HuH-7 (cell line): ENCODE measurements at places on chromosomes 1 and 21.

- no peak for DNase-seq
Observed at GRCh38 chr1:238139713-238140112, 249.0 kb upstream of the ZP4 start.

- DNase-seq: no peak
Observed at GRCh38 chr1:153431002-153431401, 14.7 kb downstream of the S100A7A start.

GRCh38 chr1:67853704-67854103, 20.4 kb upstream of the GNG12 start:
- peak; percentile 51 for DNase-seq

- no peak for DNase-seq
Observed at GRCh38 chr1:222048094-222048595, 306.3 kb upstream of the DUSP10 start.

GRCh38 chr1:57058652-57059501, 93.1 kb upstream of the C8B start:
- DNase-seq: no peak

DNA sequence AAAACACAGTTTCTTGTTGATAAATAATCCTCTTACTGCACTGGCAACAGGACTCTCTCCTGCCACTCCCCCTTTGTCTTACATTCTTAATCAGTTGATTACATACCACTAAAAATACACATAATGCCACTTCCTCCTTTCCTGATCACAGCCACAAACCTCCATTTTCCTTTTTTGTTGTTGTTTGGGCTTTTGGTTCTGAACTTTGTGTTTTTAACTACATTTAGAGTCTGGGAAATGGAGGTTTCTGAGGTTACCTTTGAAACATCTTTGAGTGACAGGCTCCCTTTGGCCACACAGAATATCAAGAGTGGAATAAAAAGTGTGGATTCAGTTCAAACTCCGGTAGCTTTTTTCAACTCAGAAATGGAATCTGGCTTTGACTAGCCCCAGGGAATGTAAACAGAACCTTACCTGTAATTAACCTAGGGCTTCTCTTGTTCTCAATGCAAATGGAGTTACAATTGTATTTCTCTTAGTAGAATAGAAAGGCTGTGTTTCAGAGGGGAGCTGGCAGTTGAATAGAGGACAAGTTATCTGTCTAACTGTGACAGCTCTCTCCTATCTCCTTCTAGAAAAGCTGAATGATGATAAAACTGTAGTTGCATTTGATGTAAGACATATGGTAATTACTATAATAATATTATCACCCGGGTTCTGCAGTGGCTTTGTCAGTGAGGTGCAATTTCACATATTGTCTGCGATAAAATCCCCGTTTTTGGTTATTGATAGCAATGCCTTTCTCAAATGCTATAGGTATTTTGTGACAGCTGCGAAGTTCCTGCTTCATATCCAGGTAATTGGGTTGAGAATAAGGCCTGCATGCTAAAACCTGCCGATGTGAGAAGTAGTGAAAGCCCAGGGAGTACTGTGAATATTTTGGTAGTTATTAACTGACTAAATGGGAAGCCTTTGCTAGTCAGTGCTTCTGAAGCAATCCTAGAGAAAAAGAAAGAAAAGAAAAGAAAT, 66.9 kb downstream of the ST6GALNAC5 start:
- DNase-seq: no peak

DNA sequence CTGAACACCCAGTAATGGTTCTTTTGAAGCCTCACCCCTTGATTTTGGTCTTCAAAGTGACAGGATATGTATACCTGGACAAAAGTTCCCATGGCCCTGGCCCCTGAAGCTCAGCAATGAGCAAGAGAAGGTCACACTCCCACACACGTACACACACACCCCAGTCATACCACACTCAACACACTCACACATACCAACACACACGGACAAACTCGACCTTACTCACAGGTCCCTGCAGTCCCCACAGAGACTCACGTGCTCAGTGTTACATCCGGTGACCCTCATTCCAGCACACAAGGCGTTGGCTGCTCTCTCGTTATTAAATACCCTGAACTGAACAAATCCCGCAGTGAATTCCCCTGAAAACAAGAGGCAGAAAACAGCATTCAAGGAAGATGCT, 5.9 kb downstream of the ITLN1 start:
- DNase-seq: no peak

DNA sequence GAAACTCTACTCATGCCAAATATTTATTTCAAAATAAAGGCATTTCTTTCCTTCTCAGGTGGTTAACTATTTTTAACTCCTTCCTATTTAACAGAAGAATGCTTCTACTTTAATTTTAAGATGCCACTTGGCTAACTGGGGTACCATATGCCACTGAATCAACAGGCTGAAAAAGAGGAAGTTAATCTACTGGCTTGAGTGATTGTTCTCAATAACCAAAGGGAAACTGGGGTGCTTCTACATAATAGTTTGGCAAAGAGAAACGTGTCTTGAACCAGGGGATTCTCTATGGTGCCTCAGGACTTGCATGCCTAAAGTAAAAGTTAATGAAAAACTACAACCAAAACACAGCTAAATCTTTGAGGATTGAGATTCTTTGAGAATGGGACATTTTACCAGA, 142.6 kb downstream of the DENND1B start:
- DNase-seq: no peak

DNA sequence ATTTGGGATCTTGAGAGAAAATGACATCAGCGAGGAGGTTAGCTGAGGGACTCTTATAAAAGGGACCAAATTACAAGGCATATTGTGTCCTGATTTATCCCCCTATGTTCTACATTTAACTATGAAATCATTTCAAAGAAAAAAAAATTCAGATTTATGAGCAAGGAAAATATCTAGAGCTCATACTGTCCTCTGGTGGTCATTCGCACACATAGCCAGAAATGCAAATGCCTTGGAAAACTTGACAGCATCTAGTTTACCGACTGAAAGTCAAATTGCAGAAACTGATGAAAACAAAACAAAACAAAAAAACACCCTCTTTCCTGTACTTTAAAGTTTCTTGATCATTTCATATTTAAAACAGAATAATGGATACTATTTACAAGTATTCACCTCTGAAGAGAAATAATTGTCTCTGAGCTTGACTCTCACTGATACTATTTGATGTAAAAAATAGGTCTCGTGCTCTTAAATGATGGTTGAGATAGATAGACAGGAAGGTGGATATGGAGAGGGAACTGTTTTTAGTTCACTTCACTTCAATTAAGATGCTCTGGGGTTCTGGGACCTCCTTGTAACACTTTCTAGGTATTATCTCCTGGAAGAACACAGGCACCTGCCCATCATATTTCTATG, 253.8 kb downstream of the PCP4 start:
- DNase-seq: no peak

DNA sequence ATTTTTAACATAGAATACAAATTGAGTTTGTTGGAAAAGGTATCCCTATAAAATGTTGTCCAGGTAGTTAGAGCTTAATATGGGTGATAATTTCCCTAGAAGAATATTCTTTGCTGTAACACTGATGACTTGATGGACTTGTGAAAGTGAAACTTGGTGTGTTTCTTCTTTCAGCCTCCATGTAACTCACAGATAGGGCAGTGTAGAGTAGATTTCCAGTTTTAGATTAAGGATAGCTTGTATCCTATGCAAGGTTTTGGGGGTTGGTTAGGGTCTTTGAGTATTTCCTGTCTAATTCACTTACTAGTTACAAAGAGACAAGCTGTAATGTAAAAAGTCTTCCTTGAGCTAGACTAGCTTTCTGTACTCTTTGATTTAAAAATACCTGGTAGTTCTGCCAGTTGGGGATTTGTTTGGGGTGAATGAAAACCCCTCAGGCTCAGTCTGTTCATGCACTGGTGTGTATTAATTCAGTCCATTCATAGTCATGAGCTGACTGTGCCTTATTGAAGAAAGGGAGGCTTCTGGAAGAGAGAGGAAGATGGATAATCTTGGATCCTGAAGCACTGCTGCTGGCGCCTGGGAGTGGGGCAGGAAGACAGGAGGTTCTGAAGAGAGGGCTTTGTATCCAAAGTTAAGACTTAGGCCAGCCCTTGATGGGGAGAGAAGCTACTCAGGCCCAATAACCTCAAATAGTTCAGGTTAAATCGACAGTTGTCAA, 83.6 kb downstream of the CAMTA1 start:
- no peak for DNase-seq

- DNase-seq: no peak
Observed at GRCh38 chr1:164630626-164631396, 71.8 kb downstream of the PBX1 start.

DNA sequence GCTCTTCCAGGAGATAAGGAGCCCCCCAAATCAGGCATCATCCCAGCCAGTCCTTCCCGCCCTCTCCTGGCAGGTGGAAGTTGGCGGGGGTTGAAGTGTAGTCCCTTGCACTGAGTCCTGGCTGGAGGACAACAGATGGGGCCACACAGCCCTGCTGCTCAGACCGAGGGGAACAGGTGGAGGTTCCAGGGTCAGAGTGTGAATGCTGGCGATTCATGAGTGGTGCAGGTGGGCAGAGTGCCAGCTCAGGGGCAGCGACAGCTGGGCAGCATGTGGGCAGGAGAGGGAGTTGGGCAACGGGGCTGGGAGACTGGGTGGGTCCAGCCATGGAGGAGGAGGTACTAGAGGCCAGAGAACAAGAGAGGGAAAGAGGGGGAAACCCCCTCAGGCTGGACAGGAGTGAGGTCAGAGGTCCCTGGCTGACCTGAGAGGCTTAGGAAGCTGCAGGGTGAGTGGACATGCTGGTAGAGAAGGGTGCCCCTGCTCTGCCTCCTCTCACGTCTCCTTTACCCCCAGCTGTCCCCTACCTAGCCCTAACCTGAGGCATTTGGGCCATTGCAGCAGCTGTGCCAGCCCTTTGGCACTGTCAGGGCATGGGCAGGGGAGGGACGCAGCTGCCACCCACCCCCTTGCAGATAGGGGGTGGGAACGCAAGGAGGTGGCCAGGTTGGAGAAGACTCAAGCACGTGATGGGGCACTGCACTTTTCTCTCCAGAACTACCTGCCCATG, 11.3 kb upstream of the ADORA1 start:
- no peak for DNase-seq
